ENCODE measurements at places on chromosomes 6 and 20. TPM values are rescaled to one million over a fixed set of nuclear protein-coding genes. Genes with fewer than 3 reads are reported as not detected.
A peak's percentile ranks its signal among the peaks of the same experiment; 100 is the strongest.

DNA sequence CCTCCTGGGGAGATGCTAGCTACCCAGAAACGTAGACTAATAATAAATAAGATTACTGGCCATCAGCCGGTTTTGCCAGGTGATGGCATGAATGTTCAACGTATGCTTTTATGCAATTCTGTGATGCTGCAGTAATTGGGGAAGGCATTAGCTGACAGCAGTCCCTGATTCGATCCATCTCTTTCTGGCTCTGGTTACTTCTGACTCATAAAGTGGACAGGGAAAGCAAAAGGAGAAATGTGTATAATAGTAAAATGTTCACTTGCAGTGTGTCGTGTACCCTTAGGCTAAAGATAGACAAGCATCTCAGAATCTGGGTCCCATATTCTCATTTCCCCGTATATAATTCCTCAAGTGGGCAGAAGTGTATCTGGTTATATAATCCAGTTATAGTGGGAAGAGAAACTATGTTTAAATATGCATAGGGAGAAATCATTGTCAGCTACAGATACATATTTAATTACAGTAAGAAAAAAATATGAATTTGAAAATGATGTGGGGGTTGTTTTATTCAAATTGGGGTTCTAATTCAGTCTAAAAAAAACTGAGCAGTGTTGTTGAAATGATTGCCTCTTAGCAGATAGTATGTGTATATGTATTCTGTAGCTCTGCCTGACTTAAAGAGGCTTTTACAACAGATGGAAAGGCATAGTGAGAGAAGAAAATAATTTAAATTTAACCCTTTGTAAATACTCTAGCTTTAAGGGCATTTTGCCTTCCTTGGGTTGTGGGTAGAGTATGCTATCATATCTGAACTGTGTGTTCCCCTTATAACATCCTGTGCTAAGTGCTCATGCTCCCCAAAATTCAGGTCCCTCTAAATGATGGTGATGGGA lies 40.6 kb downstream of the DOK5 start:
- no peaks in the 10 kb centered on the region for H3K4me1 ChIP-seq
- no peak overlapping the region for H3K27ac ChIP-seq
- DNase-seq, result no peak
- no peaks in the 10 kb centered on the region for H3K36me3 ChIP-seq
- H3K27me3 ChIP-seq, result no peaks in the 10 kb centered on the region
- H3K4me3 ChIP-seq, result no peak overlapping the region

DNA sequence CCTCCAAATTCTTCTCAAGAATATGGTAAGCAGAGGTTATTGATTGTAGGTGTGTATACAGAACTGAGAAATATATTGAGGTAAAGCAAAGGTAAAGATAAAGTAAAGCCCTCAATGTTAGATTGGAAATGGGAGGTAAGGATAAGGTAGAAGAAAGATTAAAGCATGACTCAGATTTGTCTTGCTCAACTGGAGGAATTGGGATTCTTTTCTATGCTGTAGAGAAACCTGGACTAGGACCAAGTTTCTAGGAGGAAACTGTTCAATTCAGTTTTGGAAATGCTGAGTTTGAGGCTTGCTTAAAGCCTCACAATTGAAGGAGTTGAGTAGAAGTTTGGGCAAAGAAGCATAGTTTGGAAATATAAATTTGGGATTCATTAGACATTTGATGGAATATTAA lies 634.0 kb upstream of the PTCHD4 start:
- H3K36me3 ChIP-seq, result no peaks in the 10 kb centered on the region
- no peak overlapping the region for H3K27ac ChIP-seq
- DNase-seq, result no peak
- H3K4me3 ChIP-seq, result no peak overlapping the region

DNA sequence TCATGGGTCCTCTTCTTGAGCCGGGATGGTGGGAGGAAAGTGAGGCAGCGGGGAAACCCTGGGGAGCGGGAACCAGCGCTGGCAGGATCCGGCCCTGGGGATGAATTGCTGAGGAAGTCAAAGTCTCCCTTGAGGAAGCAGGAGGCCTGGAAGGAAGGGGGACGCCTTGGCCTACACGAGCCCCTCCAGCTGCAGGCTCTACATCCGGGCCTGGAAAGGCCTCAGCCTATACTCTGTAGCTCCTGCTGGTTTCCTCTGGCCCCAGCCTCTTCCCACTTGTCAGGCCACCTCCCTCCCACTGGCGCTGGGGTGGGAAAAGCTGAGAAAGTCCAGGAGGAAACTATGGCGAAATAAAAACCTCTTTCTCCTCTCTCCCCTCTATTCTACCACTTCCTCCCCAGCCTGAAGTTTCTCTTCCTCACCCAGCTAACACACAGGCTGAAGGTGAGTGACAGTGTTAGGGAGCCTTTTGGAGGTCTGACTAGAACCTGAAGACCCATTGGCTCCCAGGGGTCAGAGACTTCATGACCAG lies 14.9 kb downstream of the TREML2 start:
- no peak overlapping the region for H3K27ac ChIP-seq

DNA sequence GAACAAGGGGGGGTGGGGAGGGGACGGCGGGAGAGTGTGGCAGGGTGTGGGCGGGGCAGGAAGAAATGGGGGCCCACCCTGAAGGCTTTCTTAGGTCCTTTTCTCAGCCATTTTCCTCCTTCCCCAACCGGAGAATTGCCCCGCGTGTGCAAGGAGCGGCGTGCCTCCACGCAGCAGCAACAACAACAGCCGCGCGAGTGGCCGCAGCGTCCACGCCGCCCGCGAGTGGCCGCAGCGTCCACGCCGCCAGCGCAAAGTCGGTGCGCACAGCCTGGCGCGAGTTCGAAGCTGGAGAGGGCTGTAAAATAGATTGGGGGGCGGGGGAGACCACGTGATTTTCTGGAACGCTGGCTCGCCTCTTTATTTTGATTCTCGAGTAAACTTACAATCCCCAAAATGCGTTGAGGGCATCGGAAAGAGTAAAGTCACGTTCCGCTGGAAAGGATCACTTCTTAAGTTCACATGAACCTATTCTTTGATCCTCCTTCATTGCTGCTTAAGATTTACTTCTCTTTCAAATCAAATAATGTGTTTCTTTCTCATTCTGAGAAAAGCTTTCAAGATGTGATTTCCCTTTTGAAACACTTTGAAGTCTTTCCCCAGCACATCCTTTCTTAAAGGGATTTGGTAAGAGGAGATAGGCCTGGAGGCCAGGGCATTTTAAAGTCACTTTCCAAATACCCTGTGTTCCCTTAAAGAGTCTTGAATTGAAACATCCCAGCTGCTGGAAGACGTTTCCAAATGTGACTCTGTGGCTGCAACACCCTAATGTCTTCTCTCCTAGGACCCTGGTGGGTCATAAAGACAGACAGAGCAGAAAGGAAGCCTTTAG lies 66.7 kb upstream of the ZNF217 start:
- no peaks in the 10 kb centered on the region for H3K27me3 ChIP-seq
- peak overlapping the region; percentile 66 for H3K4me3 ChIP-seq
- H3K27ac ChIP-seq, result peak overlapping the region; percentile 41
- H3K4me1 ChIP-seq, result peaks cover 46% of the 10 kb centered on the region
- no peaks in the 10 kb centered on the region for H3K36me3 ChIP-seq

DNA sequence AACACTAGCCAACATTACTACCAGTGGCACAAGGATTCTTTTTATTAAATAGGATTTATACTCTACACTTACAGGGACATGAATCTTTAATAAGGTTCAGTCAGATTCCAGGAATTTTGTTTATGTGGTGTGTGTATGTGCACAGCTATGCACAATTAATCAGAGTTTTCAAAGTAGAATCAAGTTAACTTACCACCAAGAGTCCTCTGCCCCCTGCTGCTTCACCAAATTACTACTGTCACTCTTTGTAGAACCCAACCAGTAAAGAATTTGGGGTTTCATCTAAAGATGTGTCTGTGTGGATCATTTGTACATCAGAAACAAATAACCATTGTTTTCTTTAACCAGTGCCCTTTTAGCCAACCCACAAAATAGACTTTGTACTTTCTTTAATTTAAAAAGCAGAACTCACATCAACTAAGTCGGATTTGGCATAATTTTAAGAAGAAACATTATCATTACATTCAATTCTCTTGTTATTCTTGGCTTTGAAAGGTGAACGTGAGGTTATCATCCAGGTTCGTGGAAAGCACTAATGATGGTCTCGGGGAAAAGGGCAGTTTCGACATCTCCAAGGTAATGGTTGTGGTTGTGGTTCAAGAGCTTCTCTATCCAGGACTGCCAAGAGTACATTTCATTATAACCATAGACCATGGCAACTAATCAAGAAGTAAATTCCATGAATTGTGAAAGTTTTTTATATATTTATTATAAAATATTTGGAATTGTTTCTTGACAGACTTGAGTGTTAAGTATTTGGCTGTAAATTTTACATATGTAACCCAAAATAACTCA lies 514.3 kb upstream of the ID4 start:
- H3K4me3 ChIP-seq, result no peak overlapping the region
- H3K27me3 ChIP-seq, result no peaks in the 10 kb centered on the region
- no peak for DNase-seq
- no peaks in the 10 kb centered on the region for H3K4me1 ChIP-seq
- no peak overlapping the region for H3K27ac ChIP-seq

The TAGAP gene
- total RNA-seq, result 160 TPM

The SRSF12 gene
- not detected for total RNA-seq

The ANKRD6 gene
- total RNA-seq, result 5.8 TPM

All from CD4-positive, alpha-beta memory T cell (primary cell).